ENCODE measurements at places on chromosomes 12 and 14.

GRCh38 chr12:32261638-32262037 lies 137.7 kb upstream of the FGD4 start:
- no peak for DNase-seq

GRCh38 chr14:30600922-30601918 lies 20.9 kb upstream of the SCFD1 start:
- no peak for DNase-seq

- no peak for DNase-seq
Measured at GRCh38 chr12:70258605-70259403, 15.6 kb downstream of the CNOT2 start.

DNA sequence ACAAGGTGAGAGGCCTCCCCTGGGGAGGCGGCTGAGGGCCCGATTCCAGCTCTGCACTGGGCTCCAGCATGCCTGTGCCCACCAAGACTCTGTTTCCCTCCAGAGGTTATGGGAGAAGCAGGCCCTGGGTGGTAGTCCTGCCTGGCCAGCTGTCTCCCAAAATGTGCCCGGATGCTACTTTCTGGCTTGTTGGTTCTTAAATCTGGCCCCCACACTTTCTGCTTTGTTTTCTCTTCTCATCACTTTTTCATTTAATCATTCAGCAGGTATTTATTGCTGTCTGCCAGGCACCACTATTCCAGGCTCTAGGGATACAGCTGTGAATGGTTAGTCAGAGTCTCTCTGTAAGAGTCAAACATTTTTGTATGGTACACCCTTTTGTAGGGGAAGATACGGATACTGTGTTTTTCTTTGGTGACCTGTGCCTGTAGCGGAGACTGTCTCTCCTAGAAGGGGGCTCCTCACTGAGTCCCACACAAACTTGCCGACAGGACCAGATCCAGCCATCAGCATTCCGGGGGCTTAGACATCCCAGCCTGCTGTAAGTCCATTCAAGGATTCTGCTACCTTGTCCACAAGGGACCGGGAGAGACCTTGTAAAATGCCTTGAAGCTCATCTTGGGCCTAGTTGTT lies 3.8 kb downstream of the DHRS2 start:
- DNase-seq: no peak

DNA sequence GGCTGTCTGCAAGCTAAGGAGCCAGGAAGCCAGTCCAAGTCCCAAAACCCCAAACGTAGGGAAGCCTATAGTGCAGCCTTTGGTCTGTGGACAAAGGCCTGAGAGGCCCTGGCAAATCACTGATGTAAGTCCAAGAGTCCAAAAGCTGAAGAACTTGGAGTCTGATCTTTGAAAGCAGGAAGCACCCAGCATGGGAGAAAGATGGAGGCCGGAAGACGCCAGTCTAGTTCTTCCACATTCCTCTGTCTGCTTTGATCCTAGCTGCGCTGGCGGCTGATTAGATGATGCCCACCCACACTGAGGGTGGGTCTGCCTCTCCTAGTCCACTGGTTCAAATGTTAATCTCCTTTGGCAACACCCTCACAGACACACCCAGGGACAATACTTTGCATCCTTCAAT lies 58.5 kb downstream of the CAPS2 start:
- DNase-seq: no peak

GRCh38 chr14:35687335-35687939 lies 121.7 kb downstream of the RALGAPA1 start:
- DNase-seq: peak; percentile 3

DNA sequence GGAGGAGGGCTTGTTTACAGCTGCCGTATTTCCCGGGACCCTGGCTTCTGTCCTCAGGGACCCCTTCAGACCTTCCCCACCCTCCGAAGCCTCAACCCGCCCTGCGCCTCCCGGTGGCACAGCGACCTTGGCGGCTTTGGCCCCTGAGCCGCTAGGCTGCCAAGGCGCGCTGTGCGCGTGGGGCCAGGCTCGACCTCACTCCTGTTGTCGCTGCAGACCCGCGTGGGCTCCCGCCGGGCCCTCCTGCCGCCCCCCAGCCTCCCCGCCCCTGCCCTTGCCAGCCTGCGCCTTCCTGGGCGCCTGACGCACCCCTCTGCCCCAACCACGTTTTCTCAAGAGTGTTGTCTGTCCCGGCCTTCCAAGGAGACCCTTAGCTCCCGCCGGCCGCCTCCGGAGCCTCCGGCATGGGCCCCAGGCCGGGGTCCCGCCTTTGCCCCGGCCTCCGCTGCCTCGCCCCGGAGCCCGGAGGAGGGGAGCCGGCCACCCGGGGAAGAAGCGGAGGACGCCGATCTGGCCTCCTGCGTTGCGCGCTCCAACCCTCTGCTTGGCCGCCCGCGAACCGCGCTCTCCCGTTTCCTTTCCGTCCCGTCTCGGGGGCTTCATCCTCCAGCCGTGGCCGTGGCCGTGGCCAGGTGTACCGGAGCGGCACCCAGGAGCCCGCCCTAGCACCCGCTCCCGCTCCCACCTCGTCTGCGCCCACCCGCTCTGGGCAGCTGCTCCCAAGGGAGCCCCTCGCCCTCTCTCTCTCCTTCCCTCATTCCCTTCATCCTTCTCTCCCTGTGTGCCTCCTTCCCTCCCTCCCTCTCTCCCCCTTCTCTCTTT lies 19.9 kb downstream of the PPP2R5C start:
- no peak for DNase-seq

DNA sequence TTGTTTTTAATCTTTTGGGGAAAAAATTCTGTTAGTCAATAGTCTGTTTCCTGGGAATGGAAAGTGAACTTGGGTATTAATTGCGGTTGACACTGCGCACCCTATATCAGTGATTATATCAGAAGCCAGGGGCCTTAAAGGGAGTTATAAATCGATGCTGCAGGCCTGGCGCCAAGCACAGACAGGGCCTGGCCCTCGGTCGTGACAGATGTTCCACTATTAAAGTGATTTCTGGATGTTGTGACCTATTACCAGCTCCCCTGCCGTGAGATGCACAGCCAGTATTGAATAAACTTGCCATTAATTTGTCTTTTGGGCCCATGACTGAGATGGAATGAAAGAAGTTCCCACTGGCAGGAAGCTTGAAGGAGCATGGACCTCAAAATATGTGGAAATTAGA lies 45.1 kb upstream of the KITLG start:
- no peak for DNase-seq

- DNase-seq: no peak
Measured at GRCh38 chr14:41607966-41608663, 1.4 kb downstream of the LRFN5 start.

GRCh38 chr12:25942709-25943108 lies 15.8 kb upstream of the RASSF8 start:
- DNase-seq: no peak

GRCh38 chr12:95231190-95231589 lies 13.6 kb downstream of the VEZT start:
- DNase-seq: no peak

- no peak for DNase-seq
Measured at GRCh38 chr14:77508876-77509275, 10.3 kb upstream of the ISM2 start.

- DNase-seq: no peak
Measured at GRCh38 chr14:89429199-89430181, 12.5 kb upstream of the FOXN3 start.

- no peak for DNase-seq
Measured at GRCh38 chr12:43287706-43288383, 264.2 kb downstream of the ADAMTS20 start.
